Mesothelial cell of epicardium (in vitro differentiated cells): ENCODE measurements at places on chromosomes 7 and 10. TPM values are rescaled to one million over a fixed set of nuclear protein-coding genes. Genes with fewer than 3 reads are reported as not detected.

ASIC3 gene
- 6.1 to 7.9 TPM (median 7.2 TPM) in 3 replicates for total RNA-seq

- no peaks in the 10 kb centered on the region for H3K27me3 ChIP-seq
- no peaks in the 10 kb centered on the region for H3K36me3 ChIP-seq
- H3K4me3 ChIP-seq = no peak overlapping the region
- DNase-seq = no peak
- peaks cover 35% of the 10 kb centered on the region for H3K4me1 ChIP-seq
These were observed 12.9 kb upstream of the VIM start for GRCh38 chr10:17214971-17215781.

- peak overlapping the region; percentile 85 for H3K4me3 ChIP-seq
- peaks cover 40% of the 10 kb centered on the region for H3K27me3 ChIP-seq
- H3K27ac ChIP-seq = peak overlapping the region; percentile 84
- peaks cover 21% of the 10 kb centered on the region for H3K4me1 ChIP-seq
- no peak for DNase-seq
These were observed 9.2 kb upstream of the GRB10 start for GRCh38 chr7:50791938-50792341.

HOXA13 gene
- 6.9 to 7.7 TPM (median 7.5 TPM) in 3 replicates for total RNA-seq

DNA sequence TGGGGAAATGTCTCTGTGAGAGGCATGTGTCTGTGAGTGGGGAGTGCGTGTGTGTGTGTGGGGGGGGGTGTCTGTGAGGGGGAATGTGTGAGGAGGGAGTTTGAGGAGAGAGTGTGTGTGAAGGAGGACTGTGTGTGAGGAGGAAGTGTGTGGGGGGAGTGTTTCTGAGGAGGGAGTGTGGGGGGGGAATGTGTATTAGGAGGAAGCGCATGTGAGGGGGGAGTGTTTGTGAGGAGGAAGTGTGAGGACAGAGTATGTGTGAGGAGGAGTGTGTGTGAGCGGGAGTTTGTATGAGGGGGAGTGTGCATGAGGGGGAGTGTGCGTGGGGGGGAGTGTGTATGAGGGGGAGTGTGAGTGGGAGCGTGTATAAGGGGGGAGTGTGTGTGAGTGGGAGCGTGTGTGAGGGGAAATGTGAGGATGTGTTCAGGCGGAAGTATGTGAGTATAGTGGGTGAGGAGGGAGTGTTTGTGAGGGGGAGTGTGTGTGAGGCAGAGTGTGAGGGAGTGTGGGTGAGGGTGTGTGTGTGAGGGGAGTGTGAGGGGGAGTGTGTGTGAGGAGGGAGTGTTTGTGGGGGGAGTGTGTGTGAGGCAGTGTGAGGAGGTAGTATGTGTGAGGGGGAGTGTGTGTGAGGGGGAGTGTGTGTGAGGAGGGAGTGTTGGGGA is 21.8 kb upstream of the PTPRN2 start:
- no peak for DNase-seq
- no peaks in the 10 kb centered on the region for H3K4me1 ChIP-seq
- H3K4me3 ChIP-seq = no peak overlapping the region
- no peak overlapping the region for H3K27ac ChIP-seq

GRCh38 chr10:73376679-73377078 is 18.0 kb upstream of the CFAP70 start:
- no peaks in the 10 kb centered on the region for H3K4me1 ChIP-seq
- no peaks in the 10 kb centered on the region for H3K27me3 ChIP-seq

- DNase-seq = no peak
- peaks cover 7% of the 10 kb centered on the region for H3K36me3 ChIP-seq
- H3K27me3 ChIP-seq = no peaks in the 10 kb centered on the region
- peak overlapping the region; percentile 91 for H3K4me3 ChIP-seq
These were observed 759 bp downstream of the NUDT1 start for GRCh38 chr7:2242541-2243429.

- peaks cover 11% of the 10 kb centered on the region for H3K4me1 ChIP-seq
- no peak overlapping the region for H3K4me3 ChIP-seq
- DNase-seq = no peak
- no peaks in the 10 kb centered on the region for H3K36me3 ChIP-seq
- no peak overlapping the region for H3K27ac ChIP-seq
These were observed 29.3 kb upstream of the MTPAP start for GRCh38 chr10:30378201-30378995.

VENTX gene
- 0.07 to 0.09 TPM in 2 of 3 replicates, not detected in the other for total RNA-seq
